ENCODE measurements at places on chromosomes 16 and 17.

DNA sequence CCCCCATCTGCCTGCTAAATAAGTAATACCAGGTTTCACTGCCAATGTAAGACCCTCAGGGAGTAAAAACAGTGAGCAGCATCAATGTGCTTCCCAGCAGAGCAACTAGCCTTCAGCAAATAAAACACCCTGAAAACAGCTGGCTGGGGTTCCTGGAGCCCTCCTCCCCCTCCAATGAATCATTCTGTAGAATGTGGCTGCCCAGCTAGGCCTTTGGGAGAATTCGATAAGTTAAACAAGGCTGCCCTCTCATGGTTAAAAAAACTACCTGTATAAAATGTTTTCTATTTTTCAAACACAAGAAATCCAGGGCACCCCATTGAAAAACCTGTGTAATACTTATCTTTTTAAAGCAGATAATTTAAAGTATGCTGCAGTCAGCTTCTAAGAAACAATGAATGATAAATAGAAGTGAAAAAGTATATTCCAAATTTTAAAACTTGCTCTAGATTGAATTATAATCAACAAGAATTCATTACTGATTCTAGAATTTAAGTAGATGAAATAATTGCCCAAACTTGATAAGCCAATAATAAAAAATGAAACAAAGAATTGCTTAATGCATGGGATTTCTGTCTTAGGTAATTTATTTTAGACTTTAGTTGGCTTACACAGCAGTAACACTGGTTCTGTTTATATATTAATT lies 9.4 kb upstream of the TOM1L1 start:
- DNase-seq: no peak

- peak; percentile 53 for DNase-seq
Measured at GRCh38 chr16:90019543-90020259, 445 bp upstream of the DBNDD1 start.

DNA sequence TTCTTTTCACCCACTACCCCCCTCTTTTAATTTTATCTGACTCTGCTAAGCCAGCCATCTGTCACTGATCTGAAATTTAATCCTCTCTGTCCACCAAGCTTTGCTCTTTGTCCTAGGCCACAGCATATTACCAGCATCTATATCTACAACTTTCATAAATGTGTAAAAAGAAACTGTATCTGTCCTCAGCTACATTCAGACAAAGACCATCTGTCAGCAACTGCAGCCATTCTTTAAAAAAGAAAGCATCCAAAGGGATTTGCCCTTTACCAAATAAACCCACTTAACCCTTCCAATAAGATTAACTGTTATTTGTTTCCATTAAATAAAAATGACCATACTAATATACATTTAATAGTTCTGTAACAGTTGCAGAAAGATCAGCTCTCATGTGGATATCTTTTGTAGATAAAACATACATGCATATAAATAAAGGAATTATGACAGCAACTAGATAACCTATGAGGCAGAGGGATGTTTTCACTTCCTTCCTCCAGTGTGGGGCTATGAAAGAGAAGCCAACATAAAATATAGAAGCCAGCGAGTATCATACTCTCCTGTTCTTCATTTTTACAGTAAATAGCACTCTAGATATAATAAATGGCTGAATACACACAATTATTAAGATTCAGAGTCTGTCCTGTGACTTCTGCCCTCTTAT lies 602.5 kb upstream of the SALL1 start:
- DNase-seq: no peak

GRCh38 chr17:78506454-78507309 lies 70.5 kb downstream of the DNAH17 start:
- no peak for DNase-seq

GRCh38 chr17:4898927-4899326 lies 409 bp upstream of the C17orf107 start:
- DNase-seq: no peak

DNA sequence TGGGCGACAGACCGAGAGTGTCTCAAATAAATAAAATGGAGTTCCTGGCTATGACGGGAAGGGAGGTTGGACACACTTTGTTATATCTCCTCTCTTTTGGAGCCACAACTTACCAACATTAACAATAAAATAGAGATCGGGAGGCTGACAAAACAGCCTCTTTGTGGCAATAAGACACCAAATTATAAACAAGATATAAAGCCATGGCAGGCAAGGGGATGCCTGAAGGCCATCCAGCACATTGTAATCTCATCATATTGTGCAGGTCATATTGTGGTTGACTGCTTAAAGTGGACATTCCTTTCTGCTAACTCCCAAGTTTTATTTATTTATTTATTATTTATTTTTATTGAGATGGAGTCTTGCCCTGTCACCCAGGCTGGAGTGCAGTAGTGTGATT lies 59.9 kb upstream of the MGAT5B start:
- DNase-seq: no peak

DNA sequence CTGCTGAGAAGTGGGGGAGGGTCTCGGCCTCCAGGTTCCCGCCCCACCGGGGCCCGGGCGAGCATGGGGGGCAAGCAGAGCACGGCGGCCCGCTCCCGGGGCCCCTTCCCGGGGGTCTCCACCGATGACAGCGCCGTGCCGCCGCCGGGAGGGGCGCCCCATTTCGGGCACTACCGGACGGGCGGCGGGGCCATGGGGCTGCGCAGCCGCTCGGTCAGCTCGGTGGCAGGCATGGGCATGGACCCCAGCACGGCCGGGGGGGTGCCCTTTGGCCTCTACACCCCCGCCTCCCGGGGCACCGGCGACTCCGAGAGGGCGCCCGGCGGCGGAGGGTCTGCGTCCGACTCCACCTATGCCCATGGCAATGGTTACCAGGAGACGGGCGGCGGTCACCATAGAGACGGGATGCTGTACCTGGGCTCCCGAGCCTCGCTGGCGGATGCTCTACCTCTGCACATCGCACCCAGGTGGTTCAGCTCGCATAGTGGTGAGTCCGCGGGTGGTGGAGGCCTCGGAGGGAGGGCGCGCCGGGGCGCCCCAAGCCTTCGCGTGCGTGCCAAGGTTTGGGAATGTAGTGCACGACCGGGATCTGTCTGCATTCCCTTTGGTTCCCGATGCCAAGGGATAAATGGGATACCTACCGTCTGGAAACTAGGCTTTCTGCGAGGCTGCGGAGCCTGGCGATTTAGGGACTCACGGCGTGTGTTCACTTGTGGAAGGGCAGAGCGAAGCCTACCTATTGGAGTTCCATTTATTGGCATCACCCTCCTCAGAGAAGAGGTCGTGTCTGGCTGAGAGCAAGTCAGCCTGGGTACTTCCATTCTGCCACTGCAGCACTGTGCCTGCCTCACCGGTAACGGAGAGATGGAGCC lies 1.0 kb downstream of the ZNRF1 start:
- peak; percentile 45 for DNase-seq

Measured in activated naive CD8-positive, alpha-beta T cell treated with anti-CD3 and anti-CD28 coated beads, Interleukin-2, amount 50 U/mL, for 24 hours (primary cell).